ENCODE measurements at places on chromosomes 13 and 19.
A peak's percentile ranks its signal among the peaks of the same experiment; 100 is the strongest.

DNA sequence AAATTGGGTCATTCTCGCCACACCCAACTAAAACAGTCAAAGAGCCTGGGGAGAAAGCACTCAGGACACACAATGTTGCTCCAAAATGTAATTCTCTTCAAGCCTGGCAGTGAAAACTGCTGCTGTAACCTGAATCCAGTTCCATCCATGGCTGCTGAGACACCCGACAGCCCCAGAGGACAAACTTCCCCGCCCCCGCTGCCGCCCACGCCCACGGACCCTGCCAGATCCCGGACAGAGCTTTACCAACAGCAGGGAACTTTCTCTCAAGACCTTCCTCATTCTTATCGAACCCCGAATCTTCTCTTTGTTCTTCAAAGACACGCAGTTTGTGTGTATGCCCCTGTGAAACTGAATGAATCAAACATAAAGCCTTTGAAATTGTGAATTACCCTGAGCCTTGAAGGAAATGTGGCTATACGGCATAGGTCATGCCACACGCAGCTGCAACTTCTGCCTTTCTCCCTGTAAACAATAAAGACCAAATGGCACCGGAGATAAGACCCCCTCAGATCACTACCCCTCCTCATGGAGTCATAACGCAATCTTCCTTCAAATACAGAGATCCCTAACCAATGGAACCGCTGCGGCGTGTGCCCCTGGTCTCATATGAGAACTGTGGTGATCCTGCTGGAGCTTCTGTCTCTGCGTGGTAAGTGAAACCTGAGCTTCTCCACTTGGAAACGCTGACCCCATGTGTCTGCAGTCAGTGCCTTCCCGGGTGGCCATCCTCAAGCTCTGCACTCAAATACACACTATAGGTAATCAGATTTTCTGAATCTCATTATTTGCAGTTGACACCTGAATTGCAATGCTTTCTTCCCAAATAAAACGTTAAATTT is 4.8 kb upstream of the LAMP1 start:
- peak; percentile 20 for DNase-seq

DNA sequence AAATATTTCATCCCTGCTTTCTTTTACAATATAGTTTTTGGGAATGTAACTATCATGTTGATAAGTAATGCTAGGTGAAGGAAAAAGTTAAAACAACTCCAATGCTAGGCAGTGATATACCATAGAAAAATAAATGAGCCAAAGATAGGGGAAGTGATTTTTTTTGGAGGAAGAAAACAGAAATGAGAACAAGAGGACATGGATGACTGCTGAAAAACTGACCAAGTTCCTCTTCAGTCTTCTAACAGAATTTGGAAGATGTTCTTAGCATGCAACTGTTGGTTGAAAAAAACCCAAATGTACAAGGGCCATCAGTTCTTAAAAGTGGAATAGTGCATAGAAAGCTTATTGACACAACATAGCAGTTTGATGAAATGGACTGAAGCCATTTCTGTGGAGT is 262.5 kb upstream of the STARD13 start:
- DNase-seq = no peak

GRCh38 chr19:5966215-5966614 is 11.7 kb downstream of the RANBP3 start:
- no peak for DNase-seq

DNA sequence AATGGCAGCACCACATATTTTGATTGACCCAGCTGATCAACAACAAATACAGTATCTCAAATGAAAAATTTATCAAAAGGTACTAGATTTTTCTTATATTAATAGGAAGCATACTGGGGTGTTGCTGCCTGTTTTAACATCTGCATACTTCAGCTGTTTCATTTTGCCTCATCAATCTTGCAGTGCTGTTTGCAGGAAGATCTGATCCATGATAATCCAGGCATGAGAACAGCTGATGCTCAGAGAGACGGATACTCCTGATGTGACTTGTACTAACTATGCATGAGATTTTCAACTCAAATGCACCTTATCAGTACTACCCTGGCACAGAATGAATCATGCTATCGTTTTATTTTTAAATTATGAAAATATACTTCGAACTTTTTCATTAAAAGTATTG is 2136.8 kb downstream of the PCDH9 start:
- DNase-seq = no peak

DNA sequence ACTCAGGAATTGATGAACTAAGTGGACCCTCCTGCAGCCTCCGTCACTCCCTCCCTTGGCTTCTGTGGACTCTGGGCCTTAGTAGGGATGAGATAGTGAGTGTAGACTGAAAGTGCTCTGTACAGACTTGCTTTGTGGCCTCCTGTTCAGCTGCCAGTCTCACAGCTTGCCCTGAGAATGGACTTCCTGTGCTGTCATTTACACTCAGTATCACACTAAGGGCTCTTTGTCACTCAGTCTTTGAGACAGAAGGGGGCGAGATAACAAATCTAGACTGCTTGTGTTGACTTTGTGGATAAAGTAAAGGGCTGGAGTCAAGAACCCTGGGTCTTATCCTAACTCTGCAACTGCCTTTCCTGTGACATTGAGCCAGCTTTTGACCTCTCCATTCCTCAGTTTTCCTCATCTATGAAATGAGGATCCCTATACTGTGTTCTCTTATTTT is 21.0 kb upstream of the SPRY2 start:
- DNase-seq = no peak

- DNase-seq = no peak
These were observed 36.5 kb downstream of the OPA3 start for GRCh38 chr19:45547965-45548609.

DNA sequence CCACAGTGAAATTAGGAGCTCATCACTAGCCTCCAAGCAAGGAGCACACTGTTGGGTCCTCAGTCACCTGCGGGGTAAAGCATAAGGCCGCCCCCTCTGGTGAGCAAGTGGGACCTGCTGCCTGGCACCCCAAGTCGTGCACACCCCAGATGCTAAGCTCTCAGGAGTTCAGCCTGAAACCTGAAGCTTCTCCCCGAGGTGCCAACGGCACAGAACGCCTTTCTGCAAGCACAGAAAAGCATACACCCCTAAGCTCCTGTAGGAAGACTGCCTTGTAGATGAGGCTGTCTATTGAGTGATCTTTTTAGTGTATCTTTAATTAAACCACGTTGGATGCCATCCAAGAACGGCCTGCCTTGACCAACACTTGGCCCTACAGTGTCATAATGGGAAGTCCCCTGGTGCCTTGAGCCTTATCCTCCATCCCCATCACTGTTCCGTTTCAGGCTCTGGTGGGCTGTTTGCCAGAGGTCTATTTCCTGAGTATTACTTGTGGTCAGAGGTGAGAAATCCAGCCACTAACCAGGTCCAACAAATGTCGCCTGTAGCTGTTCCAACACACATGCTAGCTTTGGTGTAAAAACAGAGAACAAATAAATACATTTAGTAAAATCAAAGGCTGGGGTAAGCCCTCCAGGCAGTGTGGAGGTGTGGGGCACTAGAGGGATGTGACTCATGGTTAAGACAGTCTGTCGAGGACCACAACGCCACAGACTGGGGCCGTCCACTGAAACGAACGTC is 44.8 kb downstream of the C13orf42 start:
- no peak for DNase-seq

GRCh38 chr19:7916103-7916954 is 1.7 kb downstream of the TGFBR3L start:
- no peak for DNase-seq

GRCh38 chr13:74485757-74486156 is 351.6 kb upstream of the KLF12 start:
- DNase-seq = no peak

GRCh38 chr13:29279356-29280254 is 315.9 kb downstream of the SLC7A1 start:
- no peak for DNase-seq

GRCh38 chr13:50226515-50227155 is 211.4 kb downstream of the KCNRG start:
- DNase-seq = no peak
